ENCODE measurements at places on chromosomes 4 and X.

- DNase-seq = no peak
Measured at GRCh38 chr4:141347684-141348083, 127.0 kb downstream of the ZNF330 start.

GRCh38 chr4:123939621-123940020 is 543.0 kb downstream of the SPRY1 start:
- no peak for DNase-seq

GRCh38 chr4:132759199-132759780 is 389.8 kb upstream of the PCDH10 start:
- DNase-seq = no peak

DNA sequence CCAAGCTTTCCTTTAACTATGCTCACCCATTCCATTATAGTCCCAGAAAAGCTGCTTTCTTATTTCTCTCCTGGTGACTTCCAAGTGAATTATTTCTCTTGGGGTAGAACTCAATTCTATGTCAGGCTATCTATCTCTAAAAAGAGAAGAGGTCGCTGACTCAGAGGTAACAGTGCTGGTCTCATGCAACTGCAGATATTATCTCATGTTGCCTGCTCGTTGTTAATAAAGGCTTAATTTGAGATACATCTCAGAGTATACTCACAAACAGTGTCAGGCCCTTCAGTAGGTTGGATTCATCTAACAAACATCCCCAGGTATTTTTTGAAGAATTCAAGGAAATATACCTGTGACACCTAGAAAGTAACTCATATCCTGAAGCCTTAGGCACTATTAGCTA is 2.7 kb downstream of the TMEM154 start:
- DNase-seq = no peak

DNA sequence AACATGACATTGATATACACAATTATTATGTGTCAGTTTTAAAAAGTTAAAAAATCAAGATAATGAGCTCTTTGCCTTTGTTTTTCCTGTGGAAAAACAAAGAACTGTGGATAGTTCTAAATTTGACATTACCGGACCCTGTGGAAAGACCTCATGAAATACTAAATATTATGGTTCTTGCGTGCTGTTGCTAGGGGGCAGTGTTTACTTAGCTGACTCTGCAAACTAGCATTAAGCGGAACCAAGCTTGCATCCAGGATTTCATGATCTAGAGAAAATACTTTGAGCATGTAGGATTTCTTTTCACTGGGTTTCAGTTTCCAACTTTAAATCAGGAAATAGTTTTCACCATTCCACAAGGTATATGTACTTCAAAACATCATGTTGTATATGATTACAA is 33.6 kb downstream of the CLCN4 start:
- DNase-seq = peak; percentile 7

- no peak for DNase-seq
Measured at GRCh38 chr4:8582016-8582415, 1.8 kb downstream of the GPR78 start.

DNA sequence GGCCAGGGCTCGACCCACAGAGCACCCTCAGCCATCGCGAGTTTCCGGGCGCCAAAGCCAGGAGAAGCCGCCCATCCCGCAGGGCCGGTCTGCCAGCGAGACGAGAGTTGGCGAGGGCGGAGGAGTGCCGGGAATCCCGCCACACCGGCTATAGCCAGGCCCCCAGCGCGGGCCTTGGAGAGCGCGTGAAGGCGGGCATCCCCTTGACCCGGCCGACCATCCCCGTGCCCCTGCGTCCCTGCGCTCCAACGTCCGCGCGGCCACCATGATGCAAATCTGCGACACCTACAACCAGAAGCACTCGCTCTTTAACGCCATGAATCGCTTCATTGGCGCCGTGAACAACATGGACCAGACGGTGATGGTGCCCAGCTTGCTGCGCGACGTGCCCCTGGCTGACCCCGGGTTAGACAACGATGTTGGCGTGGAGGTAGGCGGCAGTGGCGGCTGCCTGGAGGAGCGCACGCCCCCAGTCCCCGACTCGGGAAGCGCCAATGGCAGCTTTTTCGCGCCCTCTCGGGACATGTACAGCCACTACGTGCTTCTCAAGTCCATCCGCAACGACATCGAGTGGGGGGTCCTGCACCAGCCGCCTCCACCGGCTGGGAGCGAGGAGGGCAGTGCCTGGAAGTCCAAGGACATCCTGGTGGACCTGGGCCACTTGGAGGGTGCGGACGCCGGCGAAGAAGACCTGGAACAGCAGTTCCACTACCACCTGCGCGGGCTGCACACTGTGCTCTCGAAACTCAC is 3.6 kb downstream of the MID1IP1 start:
- no peak for DNase-seq

DNA sequence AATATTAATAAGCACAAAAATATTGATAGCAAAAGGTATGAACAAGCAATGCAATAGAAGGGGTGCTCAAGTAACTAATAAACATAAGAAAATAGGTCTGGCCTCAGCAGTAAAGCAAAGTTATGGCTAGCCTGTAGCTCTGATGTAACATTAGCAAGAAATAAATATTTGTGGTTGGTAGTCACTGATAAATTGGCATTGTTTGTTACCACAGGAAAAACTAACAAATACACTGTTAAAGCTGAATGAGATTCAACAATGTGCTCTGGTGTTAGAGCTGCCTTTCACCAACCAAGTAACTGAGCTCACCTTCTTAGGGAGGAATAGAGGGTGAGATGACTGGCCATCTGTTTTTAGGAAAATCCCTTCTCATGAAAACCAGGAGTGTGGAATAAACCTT is 71.4 kb downstream of the AREG start:
- no peak for DNase-seq

DNA sequence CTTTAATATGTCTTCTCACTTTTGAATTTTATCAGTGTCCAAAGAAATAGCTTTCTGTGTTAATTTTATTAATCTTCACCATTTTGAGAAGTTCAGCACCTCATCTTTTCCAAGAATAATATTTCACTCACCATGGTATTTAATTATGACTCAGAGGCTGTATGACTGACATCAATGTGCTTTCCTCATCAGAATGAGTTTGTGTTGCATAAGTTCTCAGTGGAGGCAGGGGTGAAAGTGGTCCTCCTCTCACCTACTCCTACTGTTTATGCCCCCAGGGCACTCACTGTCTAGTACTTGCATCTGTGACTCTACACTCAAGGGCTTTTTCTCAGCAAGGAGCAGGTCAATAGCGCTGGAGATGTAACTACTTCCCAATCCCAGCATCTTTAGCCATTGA is 905.3 kb upstream of the INTU start:
- DNase-seq = no peak

All from DMS79 (cell line).